Kidney capillary endothelial cell (primary cell): ENCODE measurements at places on chromosomes 6 and 20.

DNA sequence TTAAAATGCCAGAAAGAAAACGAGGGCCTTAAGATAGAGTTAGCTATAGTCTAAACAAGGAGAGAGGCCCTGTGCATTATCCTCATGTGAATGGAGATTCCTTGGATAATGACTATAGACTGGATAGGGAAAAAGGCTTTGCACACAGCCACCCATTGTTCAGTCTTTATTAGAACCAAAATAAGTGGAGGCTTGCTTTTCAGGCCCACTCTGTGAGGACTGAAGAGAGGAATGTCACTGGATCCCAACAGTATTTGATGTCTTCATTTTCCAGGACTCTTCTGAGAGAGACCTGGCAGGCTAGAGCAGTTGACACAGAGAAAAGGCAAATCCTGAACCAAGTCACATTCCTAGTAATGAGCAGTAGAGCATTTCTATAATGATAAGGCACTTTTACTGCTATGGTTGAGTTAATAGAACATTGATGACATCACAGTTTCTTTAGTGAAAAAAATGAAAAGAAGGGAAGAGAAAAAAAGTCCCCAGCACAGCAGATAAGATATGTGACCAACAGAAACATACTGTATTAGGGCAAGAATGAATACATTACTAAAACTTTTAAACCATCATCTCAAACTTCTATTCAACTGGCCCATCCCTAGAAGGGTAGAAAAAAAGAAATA, 315.1 kb downstream of the EPHA7 start:
- no peak for DNase-seq

DNA sequence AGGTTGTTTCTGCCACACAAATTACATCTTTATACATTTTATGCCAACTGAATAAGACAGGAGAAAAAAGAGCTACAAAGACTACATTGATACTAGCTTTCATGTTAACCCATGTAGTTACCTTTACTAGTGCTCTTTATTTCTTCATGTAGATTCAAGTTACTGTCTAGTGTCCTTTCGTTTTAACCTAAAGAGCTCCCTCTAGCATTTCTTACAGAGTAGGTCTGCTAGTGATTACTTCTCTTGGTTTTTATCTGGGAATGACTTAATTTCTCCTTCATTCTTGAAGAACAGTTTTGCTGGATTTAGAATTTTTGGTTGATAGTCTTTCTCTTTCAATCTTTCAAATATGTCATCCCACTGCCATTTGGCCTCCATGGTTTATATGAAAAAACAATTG, 21.2 kb upstream of the NOP56 start:
- DNase-seq = no peak

- DNase-seq = no peak
These were observed 64.9 kb downstream of the SYNDIG1 start for GRCh38 chr20:24534282-24534681.

DNA sequence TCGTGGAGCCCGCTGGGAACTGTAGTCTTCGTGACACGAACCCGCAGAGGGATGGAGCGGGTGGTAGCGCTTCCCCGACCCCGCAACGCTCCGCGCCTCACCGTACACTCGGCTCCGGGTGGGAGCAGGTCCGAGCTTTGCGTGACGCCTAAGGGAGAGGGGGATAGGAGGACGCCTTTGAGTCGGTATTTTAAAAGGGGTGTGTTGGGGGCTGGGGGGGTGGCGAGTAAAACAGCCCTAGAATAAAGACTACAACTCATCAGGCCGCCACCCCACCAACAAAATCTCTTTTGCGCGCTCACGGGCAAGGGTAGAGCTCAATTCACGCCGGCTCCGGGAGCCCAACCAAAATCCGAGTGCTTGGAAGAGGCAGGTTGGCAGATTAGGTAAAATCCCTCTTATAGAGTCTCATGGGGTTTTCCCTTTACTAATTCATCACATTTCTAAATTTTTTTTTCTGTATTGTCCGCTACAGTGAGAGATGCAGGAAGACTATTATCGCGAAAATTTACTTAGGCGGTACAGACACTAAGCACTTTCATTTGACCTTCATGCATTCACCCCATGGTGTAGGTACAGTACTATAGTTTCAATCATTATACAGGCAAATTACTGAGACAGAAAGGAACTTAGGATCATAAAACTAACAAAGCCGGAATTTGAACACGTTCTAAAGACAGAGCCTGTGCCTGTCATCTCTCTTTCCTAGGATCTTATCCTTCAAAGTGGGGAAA, 706 bp upstream of the SNX14 start:
- no peak for DNase-seq

- no peak for DNase-seq
These were observed 88.8 kb downstream of the PRND start for GRCh38 chr20:4810426-4811019.

DNA sequence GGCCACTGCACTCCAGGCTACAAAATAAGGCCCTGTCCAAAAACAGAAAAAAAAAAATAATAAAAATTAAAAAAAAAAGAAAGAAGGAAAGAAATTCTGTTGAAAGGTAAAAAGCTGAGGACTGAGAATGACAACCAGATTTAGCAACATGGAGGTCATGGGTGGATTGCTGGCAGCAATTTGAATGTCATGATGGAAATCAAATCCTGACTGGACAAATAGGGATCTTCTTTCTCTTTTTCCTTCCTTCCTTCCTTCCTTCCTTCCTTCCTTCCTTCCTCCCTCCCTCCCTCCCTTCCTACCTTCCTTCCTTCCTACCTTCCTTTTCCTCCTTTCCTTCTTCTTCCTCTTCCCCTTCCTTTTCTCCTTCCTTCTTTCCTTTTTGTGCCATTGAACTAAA, 553.3 kb upstream of the FLRT3 start:
- DNase-seq = no peak

DNA sequence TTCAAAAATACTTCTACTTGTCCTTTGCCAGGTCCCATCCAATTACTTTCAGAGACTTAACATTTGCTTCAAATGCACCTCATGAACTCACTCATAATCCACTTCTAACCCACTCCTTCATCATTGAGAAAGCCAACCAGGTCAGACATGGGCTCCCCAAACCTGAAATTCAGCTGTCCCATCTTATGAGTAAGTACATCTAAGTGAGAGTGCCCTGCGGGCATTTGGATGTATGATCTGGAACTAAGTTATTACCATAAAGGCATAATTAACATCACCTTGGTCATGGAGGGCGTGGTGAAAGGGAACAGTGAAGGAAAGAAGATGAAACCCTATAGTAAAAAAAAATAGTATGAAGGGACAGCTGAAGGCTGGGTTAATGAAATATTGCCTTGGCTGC, 896.8 kb downstream of the C6orf118 start:
- DNase-seq = no peak
